Naive B cell (primary cell): ENCODE measurements at places on chromosomes 3 and 15.

DNA sequence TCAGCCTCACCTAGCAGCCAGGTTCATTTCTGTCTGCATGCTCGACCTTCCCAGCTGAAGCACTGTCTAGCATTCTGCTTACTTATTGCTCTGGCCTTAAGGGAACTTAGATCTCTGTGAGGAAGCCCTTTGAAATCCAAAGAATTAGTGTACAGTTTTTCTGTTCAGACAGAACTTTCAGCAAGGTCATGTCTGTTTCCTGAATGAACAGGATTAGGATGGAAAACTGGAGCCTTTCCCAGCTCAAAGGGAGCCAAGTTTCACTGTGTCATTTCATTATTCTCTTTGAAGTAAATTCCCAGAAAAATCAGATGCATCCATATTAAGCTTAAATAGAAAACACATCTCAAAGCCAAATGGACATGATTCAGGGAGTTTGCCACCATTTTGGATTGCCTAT lies 457.3 kb upstream of the KCNMB2 start:
- DNase-seq = no peak

DNA sequence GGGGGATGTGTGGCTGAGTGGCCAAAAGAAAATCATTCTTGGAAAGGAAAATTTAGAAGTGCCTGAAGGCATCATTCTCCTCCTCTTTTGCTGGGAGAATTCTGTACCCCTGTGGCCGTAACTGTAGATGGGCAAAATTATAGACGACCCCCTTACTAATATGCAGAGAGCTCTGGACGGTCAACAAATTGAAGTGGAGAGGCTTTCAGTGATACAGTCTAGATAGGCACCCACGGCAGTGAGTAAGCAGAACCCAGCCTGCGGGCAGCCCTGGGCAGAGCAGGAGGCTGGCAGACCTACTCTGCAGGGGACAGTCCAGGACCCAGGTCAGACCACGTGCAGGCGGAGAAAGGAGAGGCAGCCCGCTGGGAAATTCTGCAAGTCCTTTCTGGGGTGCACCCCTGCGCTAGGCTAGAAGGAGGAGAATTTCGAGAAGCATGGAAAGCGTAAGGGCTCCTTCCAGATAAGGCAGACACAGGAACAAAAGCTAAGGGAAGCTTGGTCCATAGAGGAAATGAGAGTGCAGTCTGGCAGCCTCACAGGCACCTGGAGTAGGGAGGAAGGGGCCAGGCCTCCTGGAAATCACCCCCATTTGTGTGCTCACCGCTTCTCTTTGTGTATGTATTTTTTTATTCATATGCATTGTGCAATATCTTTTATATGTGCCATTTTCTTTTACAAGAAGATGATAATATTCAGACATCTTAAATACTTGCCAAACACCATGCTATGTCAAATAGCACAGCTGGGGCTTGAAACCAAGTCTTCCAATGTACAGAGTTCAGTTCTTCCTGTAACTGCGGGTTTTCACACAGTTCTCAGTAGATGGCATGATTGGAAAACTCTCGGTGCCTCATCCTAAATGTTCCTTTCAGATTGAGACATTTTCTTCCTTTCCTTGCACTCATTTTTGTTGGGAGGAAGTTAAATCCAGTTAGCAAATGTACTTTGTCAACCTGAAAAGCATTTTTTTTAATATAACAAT lies 40.2 kb downstream of the LRRK1 start:
- no peak for DNase-seq

DNA sequence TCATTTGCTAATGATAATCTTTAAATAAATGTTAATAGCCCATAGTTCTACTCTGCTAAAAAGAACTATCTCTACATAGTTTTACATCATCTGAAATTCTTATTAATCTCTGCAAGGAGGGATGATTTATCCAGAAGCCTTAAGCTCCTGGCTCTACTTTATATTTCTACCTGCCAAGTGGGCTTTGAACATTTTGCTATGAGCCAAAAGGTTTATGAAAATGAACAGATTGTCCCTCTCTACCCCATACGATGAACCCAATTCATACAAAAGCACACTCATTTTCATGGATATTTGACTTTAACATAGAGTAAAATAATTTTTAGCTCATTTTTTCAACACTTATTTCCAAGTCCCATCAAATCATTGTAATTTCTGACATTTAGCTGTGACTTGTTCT lies 611.0 kb downstream of the NSUN3 start:
- DNase-seq = no peak

DNA sequence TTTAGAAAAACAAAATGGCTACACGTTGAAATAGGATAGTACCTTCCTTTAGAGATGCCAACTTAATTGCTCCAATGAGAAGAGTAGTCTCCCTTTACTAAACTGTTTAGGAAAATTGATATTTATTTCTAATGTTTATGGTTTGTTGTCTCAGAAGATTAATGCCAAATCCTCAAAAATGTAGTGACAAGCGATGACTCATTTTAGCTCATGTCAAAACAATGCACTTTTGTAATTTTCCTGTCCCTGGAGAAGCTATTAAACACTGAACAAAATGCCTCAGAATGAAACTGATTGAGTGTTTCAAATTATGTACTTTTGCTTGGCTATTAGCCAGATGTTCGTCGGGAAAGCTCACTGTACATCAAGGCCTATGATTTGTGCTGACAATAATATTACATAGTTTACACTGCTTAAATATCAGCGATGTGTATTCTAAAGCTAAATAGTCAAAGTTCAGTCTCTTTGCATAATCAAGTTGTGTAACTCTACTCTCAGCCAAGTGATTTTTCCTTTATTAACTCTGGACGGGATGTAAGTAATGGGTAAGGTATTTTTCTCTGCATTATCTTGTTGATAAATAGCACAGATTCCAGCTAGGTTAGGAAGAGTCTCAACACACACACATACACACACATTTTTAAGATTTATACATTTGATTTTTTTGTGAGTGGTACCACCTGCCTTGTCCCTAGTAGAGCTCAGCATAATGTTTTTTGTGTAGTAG lies 83.7 kb downstream of the CMSS1 start:
- no peak for DNase-seq

DNA sequence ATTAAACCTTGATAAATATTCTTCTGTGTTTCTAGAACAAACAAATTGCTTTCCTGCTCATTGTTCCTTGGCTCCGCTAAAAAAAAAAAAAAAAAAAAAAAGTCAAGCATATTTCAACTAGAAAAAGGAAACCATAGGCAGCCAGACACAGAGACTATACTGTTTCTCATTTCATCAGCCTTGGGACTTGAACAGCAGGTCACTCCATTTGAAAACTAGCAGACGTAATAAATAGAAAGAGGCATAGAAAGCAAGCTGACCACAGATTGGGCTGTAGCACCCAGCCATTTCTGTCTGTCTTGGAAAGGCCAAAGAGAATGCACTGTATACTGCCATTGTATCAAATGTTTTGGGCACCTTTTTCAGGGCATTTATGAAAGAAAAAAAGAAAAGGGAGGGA lies 697.1 kb downstream of the NLGN1 start:
- no peak for DNase-seq

DNA sequence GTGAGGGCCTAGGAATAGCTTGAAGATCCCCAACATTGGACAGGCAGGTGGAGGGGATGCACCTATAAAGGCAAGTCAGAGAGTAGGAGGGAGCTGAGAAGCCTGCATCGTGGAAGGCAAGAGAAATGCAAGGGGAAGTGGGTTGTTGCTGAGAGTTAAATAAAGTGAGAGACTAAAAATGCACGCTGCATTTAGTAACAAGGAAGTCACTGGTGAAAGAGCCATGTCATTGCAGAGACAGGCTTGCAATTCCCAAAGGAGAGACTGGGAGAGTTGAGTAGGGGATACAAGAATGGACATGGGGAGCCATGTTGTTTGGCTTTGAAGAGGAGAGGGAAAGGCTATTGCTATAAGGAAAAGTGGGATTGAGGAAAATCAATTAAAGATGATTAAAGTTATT lies 77.0 kb upstream of the HEG1 start:
- DNase-seq = no peak
